ENCODE measurements at places on chromosomes 2 and 18. TPM values are rescaled to one million over a fixed set of nuclear protein-coding genes. Genes with fewer than 3 reads are reported as not detected.
A peak's percentile ranks its signal among the peaks of the same experiment; 100 is the strongest.

FTCDNL1 gene
- total RNA-seq, result 5.3 TPM

GKN2 gene
- not detected for total RNA-seq

FSHR gene
- total RNA-seq, result not detected

IL37 gene
- not detected for total RNA-seq

CPO gene
- 0.83 TPM for total RNA-seq

ANKRD29 gene
- total RNA-seq, result 14.4 TPM

EVX2 gene
- not detected for total RNA-seq

UGT1A5 gene
- not detected for total RNA-seq

EVA1A gene
- total RNA-seq, result 0.17 TPM

CREG2 gene
- not detected for total RNA-seq

DNA sequence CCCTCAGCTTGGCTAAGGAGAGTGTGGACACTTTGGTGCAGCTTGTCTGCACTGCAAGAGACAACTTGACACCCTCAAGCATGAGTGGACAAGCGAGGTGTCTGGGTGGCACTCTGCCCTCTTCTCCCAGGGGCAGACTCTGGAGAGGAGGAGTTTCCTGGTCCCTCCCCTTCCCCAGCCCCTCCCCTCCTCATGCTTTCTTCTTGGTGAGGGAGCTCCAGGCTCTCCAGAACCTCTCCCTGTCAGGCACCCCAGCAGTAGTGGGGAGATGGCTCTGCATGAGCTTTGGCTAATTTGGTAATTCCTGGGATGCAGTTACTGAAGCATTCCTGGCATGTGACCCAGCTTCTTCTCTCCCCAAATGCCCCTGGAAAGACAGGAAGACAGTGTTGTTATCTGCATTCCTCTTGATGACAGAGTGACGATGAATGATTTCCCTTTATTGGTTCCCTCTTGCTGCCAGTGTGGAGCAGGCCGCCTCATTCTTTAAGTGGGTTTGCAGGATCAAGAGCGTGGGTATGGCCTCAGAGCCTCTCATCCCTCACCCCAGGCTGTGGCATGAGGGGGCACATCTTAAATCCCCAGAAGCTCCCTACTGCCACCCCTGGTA, 89.2 kb downstream of the STPG4 start:
- DNase-seq, result no peak
- peak overlapping the region; percentile 91 for H3K27ac ChIP-seq
- peaks cover 96% of the 10 kb centered on the region for H3K4me1 ChIP-seq
- peaks cover 18% of the 10 kb centered on the region for H3K36me3 ChIP-seq

DNA sequence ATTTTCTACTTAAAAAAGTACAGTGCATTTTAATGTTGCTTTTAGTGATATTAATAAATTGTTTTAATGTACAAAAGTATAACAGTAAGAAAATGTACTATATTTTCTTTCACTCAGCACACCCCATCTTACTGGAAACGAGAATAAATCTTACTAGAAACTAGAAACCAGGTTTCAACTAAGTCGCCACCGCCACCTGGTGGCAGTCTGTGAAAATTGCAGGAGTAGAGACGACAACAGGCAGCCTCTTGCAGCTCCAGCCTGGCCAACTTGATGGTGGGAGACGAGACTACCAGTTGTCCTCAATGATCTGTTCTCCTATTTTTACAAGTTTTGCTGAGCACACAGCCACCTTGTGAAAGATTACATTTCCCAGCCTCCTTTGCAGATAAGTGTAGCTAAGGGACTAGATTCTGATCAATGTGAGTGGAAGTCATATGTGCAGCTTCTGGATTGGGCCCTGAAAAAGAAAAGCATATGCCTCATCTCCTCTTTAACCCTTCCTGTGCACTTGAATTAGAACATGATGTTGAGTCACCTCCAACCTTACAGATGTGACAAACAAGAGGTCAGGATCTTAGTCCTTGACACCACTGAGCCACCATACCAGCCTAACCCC, 8.7 kb downstream of the OTOF start:
- H3K27ac ChIP-seq, result no peak overlapping the region
- no peaks in the 10 kb centered on the region for H3K27me3 ChIP-seq
- no peaks in the 10 kb centered on the region for H3K36me3 ChIP-seq

GRCh38 chr18:74380916-74381315, 65.3 kb downstream of the C18orf63 start:
- DNase-seq, result no peak
- H3K4me1 ChIP-seq, result no peaks in the 10 kb centered on the region
- peaks cover 14% of the 10 kb centered on the region for H3K27me3 ChIP-seq
- no peak overlapping the region for H3K4me3 ChIP-seq
- H3K36me3 ChIP-seq, result no peaks in the 10 kb centered on the region

DNA sequence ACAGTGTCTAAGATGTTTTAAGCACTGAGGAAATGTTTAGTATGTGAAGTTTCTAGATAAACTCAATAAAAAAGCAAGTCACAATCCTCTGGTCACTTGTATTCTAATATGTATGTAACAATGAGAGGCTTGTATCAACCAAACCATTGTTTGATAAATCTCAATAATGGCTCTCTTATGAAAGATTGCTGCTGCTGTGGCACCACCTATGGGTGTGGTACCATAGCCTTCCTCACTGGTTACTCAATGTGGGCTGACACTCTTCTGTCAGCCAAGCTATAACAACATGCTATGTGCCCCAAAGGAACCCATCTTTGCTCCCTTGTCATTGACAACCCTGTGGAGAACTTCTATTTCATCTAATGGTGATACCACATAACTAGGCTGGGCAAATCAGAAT, 12.6 kb upstream of the RAB1A start:
- H3K4me1 ChIP-seq, result no peaks in the 10 kb centered on the region
- H3K27me3 ChIP-seq, result no peaks in the 10 kb centered on the region
- H3K4me3 ChIP-seq, result no peak overlapping the region
- no peak for DNase-seq

GRCh38 chr2:181197140-181197760, 216.8 kb downstream of the UBE2E3 start:
- H3K4me1 ChIP-seq, result no peaks in the 10 kb centered on the region

- no peaks in the 10 kb centered on the region for H3K27me3 ChIP-seq
- H3K4me1 ChIP-seq, result peaks cover 74% of the 10 kb centered on the region
- no peak for DNase-seq
- H3K27ac ChIP-seq, result peak overlapping the region; percentile 97
- H3K36me3 ChIP-seq, result no peaks in the 10 kb centered on the region
- H3K4me3 ChIP-seq, result no peak overlapping the region
These were observed 1.8 kb upstream of the ARID5A start for GRCh38 chr2:96534701-96535181.

- no peak overlapping the region for H3K4me3 ChIP-seq
- H3K27ac ChIP-seq, result no peak overlapping the region
- no peaks in the 10 kb centered on the region for H3K27me3 ChIP-seq
- no peaks in the 10 kb centered on the region for H3K4me1 ChIP-seq
- no peaks in the 10 kb centered on the region for H3K36me3 ChIP-seq
These were observed 226.2 kb downstream of the SP3 start for GRCh38 chr2:173739006-173739405.

DNA sequence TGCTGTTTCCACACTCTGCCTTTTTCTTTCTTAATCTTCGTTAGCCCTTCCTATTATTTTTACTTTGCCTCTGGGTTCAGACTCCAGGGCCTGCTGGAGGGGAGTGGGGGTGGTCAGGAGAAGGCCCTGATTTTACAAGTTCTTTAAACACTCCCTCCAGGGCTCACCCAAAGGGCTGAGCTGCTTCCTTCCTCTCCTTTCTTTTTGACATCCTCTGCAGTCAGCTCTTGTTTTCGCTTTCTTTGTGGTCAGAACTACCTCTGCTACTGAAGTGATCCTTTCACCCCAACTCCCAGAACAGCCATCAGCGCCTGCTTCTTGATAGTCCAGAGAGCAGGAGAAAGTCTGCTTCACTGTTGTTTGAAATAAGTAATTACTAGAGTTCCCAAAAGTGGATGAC, 925.7 kb downstream of the EPHA4 start:
- H3K27me3 ChIP-seq, result no peaks in the 10 kb centered on the region
- no peak for DNase-seq
- no peaks in the 10 kb centered on the region for H3K4me1 ChIP-seq
- H3K27ac ChIP-seq, result no peak overlapping the region
- no peaks in the 10 kb centered on the region for H3K36me3 ChIP-seq
- no peak overlapping the region for H3K4me3 ChIP-seq

- H3K36me3 ChIP-seq, result no peaks in the 10 kb centered on the region
- peaks cover 24% of the 10 kb centered on the region for H3K4me1 ChIP-seq
- no peak overlapping the region for H3K27ac ChIP-seq
- H3K27me3 ChIP-seq, result no peaks in the 10 kb centered on the region
- no peak for DNase-seq
These were observed 71.7 kb downstream of the NCAPH start for GRCh38 chr2:96407041-96407918.

GRCh38 chr2:173037245-173038120, 38.2 kb upstream of the MAP3K20 start:
- no peaks in the 10 kb centered on the region for H3K36me3 ChIP-seq
- H3K4me1 ChIP-seq, result peaks cover 9% of the 10 kb centered on the region
- H3K27ac ChIP-seq, result no peak overlapping the region
- peak; percentile 77 for DNase-seq
- no peak overlapping the region for H3K4me3 ChIP-seq

DNA sequence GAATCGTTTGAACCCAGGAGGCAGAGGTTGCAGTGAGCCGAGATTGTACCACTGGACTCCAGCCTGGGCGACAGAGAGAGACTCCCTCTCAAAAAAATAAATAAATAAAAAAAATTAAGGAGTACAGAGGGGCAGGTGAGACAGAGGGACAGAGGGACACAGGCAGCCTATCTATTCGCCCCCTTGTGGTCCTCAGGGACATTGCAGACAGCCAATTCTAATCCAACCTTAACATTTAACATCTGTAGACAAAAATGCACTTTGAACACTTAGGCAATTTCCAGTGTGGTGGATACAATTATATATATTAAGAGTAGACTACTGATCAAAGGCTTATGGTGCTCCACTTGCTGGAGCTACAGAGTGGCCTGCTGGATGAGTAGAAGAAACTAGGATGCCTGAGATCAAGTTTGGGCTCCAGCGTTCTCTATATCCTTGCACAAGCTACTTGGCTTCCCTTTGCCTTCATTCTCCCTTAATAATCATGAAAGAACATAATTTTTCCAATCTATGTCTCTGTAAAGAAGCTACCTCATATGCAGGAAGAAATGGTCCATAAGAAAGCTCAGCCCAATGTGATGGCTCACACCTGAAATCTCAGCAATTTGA, 8.2 kb upstream of the SMARCAL1 start:
- H3K27ac ChIP-seq, result no peak overlapping the region
- no peaks in the 10 kb centered on the region for H3K36me3 ChIP-seq
- no peak for DNase-seq
- no peaks in the 10 kb centered on the region for H3K27me3 ChIP-seq
- H3K4me3 ChIP-seq, result no peak overlapping the region

DNA sequence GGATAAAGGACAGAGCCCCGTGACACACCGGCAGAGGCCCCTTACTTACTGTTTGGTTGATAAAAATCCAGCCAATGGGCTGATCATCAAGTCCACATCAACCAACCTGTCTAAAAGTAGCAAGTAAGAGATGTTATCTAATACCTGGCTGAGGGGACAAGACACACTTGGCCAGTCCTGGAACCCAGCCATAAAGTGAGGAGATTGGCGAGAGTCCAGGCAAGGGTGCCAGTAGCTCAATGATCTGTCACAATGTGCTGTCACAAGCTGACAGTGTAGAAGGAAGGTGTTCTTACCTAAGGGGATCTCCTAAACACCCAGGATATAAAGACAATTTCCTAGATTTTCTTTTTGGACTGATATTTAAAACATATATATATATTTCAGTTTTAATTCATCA, 61.7 kb upstream of the IL1R2 start:
- DNase-seq, result no peak
- no peak overlapping the region for H3K4me3 ChIP-seq
- no peak overlapping the region for H3K27ac ChIP-seq
- H3K27me3 ChIP-seq, result no peaks in the 10 kb centered on the region
- no peaks in the 10 kb centered on the region for H3K36me3 ChIP-seq

GRCh38 chr2:168655207-168655606, 147.2 kb upstream of the NOSTRIN start:
- H3K4me3 ChIP-seq, result no peak overlapping the region
- DNase-seq, result no peak

- no peak for DNase-seq
- no peak overlapping the region for H3K27ac ChIP-seq
- H3K27me3 ChIP-seq, result no peaks in the 10 kb centered on the region
- no peaks in the 10 kb centered on the region for H3K36me3 ChIP-seq
- H3K4me3 ChIP-seq, result no peak overlapping the region
These were observed 62.5 kb downstream of the ONECUT2 start for GRCh38 chr18:57497372-57498294.

GRCh38 chr2:68832233-68832869, 38.8 kb downstream of the BMP10 start:
- no peaks in the 10 kb centered on the region for H3K27me3 ChIP-seq
- no peaks in the 10 kb centered on the region for H3K36me3 ChIP-seq
- peaks cover 45% of the 10 kb centered on the region for H3K4me1 ChIP-seq
- H3K27ac ChIP-seq, result peak overlapping the region; percentile 83

DNA sequence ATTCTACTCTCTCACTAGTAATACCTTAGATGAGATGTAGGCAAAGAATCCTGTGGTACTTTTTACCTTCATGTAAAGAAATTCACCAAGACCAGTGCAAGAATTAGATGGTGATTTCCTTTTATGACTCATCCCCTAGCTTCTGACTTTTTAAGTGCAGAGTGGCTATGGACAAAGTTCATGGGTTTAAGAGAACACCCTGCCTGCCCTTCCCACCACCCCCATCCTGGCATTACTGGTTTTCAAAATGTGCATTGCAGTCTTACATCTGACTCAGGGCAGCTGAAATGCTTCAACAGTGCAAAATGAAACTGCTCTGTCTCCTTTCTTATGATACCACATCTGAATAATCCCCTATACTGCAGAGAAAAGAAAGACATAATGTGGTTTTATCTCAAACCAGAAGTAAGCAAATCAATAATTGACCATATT, 22.6 kb downstream of the MAIP1 start:
- no peaks in the 10 kb centered on the region for H3K27me3 ChIP-seq
- no peak overlapping the region for H3K4me3 ChIP-seq
- H3K4me1 ChIP-seq, result peaks cover 9% of the 10 kb centered on the region
- H3K36me3 ChIP-seq, result no peaks in the 10 kb centered on the region

GRCh38 chr2:226738191-226738820, 61.3 kb downstream of the IRS1 start:
- no peaks in the 10 kb centered on the region for H3K27me3 ChIP-seq
- peaks cover 5% of the 10 kb centered on the region for H3K36me3 ChIP-seq
- no peak overlapping the region for H3K4me3 ChIP-seq
- H3K27ac ChIP-seq, result no peak overlapping the region
- H3K4me1 ChIP-seq, result peaks cover 44% of the 10 kb centered on the region

DNA sequence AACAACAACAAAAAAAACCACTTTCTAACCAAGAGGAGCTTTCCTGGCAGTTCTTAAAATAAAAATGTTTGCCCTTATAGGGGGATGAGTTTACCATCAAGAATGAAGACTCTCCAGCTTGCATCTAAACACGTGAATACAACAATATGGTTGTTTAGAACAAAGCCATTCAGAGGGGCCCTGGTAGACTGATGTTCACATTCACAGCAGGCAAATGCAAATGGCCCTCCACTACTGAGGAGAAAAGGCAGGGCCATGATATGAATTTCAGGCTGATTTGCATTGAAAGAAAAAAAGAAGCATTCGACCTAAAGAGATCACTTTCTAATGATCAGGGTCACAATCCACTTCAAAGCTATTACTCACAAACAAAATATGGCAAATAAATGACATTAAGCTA, 65.3 kb upstream of the OTOS start:
- no peak for DNase-seq
- H3K27ac ChIP-seq, result no peak overlapping the region
- no peaks in the 10 kb centered on the region for H3K36me3 ChIP-seq
- H3K27me3 ChIP-seq, result no peaks in the 10 kb centered on the region

- H3K4me3 ChIP-seq, result no peak overlapping the region
- no peak overlapping the region for H3K27ac ChIP-seq
- no peak for DNase-seq
- no peaks in the 10 kb centered on the region for H3K4me1 ChIP-seq
- no peaks in the 10 kb centered on the region for H3K36me3 ChIP-seq
These were observed 57.1 kb upstream of the MSH6 start for GRCh38 chr2:47725808-47726207.

All from esophagus muscularis mucosa (tissue), 4 donors.